ENCODE measurements at places on chromosomes 6 and 20.
A peak's percentile ranks its signal among the peaks of the same experiment; 100 is the strongest.

DNA sequence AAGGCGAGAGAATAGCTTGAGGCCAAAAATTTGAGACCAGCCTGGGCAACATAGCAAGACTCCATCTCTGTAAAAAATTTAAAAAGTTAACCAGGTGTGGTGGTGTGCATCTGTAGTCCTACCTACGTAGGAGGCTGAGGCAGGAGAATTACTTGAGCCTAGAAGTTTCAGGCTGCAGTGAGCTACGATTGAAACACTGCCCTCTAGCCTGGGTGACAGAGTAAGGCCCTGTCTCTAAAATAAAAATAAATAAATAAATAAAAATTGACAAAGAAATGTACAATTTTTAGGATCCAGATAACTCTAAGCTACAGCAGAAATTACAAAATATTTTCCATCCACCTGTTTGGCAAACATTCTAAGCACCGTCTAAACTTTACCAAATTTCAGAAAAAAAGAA, 941.0 kb upstream of the ADGRB3 start:
- no peak for DNase-seq

DNA sequence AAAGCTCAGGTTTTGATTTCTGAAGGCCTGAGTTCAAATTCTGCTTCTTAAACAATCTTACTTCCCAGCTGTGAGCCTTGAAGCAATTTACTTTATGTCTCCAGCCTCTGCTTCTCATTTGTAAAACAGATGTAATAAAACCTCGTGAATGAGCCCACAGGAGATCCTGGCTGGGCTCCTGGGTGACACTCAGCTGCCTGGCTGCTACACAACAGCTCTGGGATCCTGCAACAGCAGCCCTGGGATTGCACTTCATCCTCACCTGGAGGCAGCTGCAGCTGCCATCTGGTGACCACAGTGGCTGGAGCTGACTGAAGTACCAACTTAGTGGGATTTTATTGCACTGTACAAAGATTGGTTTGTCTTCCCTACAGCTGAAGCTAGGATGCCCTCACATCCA, 98.6 kb downstream of the NDUFAF5 start:
- DNase-seq: no peak

- DNase-seq: no peak
Measured at GRCh38 chr6:163670336-163670735, 255.8 kb downstream of the QKI start.

- no peak for DNase-seq
Measured at GRCh38 chr6:31354158-31354863, 2.7 kb downstream of the HLA-B start.

DNA sequence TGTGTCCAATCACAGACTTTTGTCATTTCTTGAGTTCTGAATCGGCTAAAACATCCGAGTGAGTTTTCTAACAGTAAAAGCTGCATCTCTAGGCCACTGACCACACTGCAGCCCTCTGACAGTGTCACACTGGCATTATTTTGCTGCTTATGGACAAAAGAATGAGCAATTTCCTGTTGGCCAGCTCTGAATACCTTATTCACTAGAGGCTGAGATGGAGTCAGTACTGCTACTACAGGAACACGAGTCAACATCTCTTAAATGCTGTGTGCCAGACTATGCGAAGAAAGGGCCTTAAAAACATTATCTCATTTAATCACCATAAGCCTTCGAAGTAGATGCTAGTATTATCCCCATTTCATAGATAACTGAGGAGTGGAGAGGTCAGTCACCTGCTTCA, 42.5 kb upstream of the IPCEF1 start:
- DNase-seq: peak; percentile 37

- DNase-seq: no peak
Measured at GRCh38 chr20:32285621-32286371, 8.3 kb downstream of the KIF3B start.

DNA sequence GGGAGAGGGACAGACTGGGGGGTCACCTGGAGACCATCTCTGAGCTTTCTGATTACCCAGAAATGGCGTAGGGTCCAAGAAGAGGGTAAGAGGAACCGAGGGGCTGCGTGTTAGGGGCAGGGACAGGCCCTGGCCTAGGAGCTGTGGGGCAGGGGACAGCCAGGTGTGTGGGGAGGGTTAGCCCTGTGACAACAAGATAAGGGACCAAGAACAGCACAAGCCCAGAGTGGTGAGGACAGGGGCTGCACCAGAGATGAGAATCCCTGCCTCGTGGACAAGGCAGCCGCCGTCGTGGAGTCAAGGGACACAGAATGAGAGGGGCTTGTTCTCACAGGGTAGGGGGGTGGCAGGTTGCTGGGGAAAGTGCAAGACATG, 449 bp upstream of the AVP start:
- DNase-seq: no peak

DNA sequence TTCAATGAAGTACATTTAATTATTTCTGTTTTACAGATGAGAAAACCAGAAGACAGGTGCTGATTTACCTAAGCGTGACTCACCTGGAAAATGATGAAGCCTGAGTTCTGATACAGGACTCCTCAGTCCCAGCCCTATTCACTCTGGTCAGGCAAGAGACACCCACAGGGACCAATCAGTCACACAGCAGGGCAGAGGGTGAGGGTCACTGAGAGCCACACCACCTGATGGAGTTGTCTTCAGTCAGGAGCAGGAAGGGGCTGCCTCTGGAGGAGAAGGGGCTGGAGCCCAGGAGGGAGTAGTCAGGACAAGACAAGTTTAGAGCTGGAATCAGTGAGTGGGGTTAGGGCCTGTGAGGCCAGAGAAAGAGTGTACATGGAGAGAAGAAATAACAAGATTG, 251.2 kb upstream of the MOCS1 start:
- DNase-seq: no peak

- no peak for DNase-seq
Measured at GRCh38 chr6:11727346-11727997, 51.1 kb downstream of the ADTRP start.

- DNase-seq: no peak
Measured at GRCh38 chr6:168197636-168198301, 118.8 kb upstream of the FRMD1 start.

- DNase-seq: no peak
Measured at GRCh38 chr6:36019167-36019566, 5.3 kb downstream of the SLC26A8 start.

DNA sequence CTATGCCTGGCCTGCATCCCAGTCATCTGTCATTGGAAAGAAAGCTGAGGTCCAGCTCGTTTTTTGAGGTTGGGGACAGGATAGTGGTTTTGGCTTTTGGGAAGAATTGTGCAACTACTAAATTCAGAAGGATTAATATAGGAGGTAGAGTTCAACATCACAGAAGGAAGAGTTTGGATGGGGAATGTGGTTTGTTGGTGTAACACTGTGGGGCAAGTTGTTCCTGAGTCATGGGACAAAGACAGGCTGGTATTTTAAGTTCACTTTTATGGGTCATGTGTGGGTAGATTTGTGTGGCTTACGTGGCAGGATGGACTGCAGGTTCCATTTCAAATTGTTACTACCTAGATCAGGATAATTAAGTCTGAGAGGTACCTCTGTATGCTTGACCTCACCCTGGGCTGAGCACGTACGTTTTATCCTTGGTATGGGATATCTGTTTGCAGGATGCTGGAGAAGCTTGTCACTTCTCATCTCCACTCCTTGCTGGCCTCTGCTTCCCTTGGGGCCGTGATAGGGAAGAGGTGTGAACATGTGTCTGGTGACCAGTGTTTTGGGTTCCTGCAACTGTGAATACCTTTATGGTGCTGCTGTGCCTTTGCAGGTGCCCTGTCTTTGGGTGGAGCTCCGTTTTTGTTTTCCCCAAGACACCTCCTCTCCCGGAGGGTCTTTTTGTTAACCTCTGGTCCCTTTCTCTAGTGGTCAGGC, 177.6 kb downstream of the JARID2 start:
- DNase-seq: no peak

- no peak for DNase-seq
Measured at GRCh38 chr6:13428583-13429405, 58.6 kb downstream of the GFOD1 start.

DNA sequence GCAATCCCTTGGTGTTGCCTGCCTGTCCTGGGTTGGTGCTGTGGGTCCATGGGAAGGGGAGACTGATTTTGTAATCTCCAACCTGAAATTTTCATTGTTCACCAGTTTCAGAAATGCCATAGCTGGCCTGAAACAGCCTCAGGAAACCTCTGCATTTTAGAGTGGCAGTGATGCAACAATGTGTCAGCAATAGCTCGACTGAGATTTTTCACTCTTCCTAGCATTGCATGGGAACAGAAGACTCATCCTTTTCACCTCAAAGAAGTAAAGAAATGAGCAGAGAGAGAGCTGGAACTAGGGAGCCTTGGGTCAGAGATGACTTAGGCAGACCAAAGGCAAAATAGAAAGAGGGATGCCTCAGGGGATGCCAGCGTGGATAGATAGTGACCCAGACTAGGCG, 23.7 kb upstream of the TMEM14A start:
- no peak for DNase-seq

DNA sequence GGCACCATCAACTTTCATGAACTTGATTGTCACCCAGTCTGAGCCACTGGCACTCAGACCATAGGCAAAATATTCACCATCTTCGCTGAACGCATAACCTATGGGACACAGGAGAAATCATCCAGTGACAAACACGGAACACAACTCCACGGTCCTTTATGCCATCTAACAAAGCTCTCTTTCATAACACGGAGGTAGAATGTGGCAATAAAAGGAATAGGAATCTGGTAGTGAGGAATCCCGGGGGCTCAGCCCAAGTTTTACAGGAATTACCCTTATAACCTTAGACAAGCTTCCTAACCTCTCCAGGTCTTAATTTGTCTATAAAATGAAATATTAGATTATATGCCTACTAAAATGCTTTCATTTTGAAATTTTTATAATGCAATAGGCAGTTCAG, 29.4 kb downstream of the PREP start:
- DNase-seq: no peak

DNA sequence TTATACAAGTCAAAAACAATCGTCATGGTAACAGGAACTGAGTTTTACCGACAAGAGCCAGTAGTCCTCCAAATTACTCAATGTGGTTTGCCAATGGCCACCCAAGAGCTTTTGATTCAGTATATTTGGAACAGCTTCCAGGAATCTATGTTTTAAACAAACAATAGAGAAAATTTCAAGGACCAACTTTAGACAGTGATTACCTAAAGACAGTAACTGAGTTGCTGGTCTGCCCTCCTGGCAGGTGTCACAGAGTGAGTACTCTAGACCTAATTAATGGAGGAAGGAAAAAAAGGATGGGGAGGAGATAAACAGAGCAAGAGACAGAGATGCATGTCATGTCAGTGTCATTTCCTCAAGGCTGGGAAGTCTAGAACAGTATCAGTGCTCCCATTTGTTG, 361.3 kb upstream of the BTBD3 start:
- DNase-seq: no peak

GRCh38 chr6:29071831-29072723, 15.0 kb downstream of the OR2B3 start:
- peak; percentile 70 for DNase-seq

Measured in RKO (cell line).